ENCODE measurements at places on chromosomes 4 and X.
A peak's percentile ranks its signal among the peaks of the same experiment; 100 is the strongest.

- DNase-seq: no peak
Observed at GRCh38 chr4:119016636-119017035, 119.0 kb upstream of the MYOZ2 start.

DNA sequence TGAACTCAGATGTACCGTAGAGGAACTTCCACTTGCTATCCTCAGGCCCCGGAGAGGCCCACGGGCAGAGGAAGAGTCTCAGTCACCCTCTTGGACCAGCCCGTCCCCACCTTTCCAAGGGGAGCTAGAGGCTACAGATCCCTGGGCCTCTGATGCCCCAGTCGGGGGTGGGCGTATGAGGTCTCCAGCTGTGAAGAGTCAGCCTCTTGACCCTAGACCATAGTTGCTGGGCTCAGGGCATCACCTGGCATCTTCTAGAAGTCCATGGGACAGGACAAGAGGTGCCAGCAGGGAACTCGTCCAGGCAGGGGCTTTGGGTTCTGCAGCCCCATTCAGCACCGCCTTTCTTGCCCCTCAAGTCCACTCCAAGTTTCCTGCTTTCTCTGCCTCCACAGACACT is 11.6 kb downstream of the SASH3 start:
- no peak for DNase-seq

- DNase-seq: no peak
Observed at GRCh38 chrX:15217161-15217560, 52.7 kb downstream of the ASB9 start.

DNA sequence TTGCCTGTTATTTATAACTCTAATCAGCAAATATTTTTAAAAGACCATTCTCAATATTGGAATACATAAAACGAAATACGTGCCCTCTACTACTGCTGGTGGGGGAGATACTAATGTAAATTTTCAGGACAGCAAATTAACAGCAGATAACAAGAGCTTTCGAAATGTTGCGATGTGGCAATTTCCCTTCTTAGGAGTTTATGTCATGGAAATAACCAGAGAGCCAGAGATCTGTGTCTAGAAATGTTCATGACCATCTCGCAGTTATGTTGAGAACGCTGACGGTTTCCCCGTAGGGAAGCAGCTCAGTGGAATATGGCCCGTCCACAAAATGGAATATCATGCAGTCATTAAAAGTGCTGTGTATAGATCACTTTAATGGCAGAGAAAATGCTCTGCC is 238.4 kb upstream of the PSAPL1 start:
- no peak for DNase-seq

DNA sequence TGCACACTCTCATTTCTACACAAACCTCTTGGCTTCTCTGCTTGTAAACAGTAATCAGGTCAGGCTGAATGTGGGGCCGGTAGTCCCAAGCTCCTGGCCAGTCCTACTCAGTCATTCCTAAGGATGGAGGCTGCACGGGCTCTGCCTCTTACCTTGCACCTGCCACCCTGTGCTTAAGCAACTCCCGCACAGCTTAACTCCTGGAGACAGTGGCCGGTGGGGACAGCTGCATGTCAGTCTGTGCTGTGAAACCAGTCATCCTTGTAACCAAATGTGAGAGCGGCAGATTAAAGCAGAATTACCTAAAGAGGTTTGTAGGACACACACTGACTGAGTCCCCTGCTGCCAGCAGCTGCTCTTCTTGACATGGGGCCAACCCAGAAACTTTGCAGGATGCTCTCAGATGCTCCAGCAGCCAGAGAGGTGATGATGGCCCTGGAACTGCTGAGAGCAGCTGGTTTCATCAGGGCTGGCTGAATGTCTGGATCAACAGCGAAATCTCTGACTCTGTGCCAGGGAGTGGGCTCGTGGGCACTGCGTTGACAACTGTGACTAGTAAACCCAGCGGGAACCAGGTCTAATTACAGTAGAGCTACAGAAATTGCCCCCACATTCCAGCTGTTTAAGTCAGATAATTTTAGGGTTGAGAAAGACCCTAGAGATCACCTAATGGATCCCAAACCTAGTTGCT is 123.7 kb downstream of the ANAPC4 start:
- DNase-seq: no peak

- DNase-seq: peak; percentile 67
Observed at GRCh38 chr4:168832763-168833575, 177.1 kb downstream of the CBR4 start.

DNA sequence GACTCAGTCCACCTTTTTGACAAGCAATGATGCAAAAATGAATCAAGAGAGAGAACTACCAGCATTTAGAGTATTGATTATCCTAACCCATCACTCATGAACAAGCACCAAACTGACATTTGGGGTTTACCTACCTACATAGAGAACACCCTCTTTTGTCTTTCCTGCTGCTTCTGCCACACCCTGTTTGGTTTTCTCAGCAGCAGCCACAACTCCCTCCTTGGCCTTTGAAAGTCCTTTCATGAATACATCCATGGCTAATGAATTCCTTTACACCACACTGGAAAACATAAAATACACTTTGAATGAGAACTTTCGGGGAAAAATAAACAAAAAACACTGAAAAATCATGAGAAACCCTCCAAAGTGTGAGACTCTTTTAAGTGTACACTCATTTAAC is 1.5 kb downstream of the SNCA start:
- DNase-seq: no peak

GRCh38 chr4:139676913-139677585 is 11.4 kb downstream of the MGST2 start:
- no peak for DNase-seq

- peak; percentile 19 for DNase-seq
Observed at GRCh38 chr4:157804986-157805385, 367.8 kb downstream of the GASK1B start.

GRCh38 chrX:119667111-119667878 is 25.7 kb downstream of the SEPTIN6 start:
- peak; percentile 22 for DNase-seq

DNA sequence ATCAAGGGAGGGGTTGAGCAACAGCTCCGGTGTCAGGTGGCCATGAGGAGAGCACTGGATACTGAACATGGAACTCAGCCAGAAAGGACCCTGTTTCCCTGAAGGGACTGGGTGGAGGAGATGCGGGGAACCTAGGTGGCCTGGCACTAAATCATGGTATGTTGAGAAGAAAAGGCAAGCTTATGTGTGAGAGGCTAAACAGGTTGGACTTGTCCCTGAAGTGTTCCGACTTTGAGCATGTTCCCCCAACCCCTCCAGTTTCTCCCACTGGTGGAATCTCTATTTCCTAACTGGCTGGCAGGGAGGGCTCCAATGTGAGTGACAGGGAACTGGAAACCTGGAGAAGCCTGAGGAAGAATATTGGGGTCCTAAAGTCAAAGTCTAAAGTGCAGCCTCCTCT is 69.5 kb downstream of the PLAC1 start:
- no peak for DNase-seq

- DNase-seq: peak; percentile 44
Observed at GRCh38 chr4:7655511-7656243, 220.9 kb upstream of the PSAPL1 start.

DNA sequence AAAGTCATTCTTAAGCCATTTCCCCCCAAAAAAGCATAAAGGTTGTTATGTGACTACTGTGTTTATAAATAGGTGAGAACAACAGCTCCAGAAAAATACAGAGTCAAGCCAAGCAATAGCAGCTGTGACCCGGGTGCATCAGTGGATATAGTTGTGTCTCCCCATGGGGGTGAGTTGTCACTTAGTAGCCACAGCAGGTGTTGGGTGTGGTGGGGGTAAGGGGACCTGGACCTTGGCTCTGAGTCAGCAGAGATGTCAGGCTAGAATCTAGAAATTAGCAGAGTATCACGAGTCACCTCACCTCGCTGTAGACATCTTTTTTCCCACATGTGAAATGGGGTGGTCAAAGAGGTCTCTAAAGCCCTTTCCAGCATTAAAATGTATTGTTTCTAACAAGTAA is 42.4 kb downstream of the MOSPD2 start:
- no peak for DNase-seq

DNA sequence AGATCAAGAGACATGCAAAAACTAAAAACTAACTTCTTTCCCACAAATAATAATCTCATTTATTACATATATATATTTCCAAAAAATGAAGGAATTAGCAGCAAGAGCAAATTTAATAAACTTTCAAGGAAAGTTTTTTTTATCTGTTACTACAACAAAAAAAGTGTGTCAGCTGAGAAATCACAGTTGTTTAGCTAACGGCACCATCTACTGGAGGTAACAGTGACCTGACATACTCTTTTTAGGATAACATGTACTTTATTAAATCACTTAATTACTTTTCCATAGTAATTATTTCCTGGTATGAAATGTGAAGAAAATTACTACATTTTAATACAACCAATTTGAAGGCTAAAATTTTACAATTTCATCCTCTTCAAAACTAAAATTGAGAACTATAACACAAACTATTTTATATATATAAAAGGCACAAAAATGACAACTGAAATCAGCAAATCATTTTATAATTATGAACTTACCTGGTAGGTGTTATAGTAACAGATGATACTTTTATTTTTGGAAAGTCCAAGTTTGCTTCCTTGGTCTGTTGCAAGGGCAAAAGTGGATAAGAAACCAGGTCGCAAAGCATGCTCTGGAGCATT is 9.1 kb downstream of the LAMTOR3 start:
- peak; percentile 21 for DNase-seq

GRCh38 chr4:145732001-145732815 is 52.3 kb downstream of the C4orf51 start:
- DNase-seq: no peak

- no peak for DNase-seq
Observed at GRCh38 chr4:143417679-143418403, 81.2 kb downstream of the GAB1 start.

DNA sequence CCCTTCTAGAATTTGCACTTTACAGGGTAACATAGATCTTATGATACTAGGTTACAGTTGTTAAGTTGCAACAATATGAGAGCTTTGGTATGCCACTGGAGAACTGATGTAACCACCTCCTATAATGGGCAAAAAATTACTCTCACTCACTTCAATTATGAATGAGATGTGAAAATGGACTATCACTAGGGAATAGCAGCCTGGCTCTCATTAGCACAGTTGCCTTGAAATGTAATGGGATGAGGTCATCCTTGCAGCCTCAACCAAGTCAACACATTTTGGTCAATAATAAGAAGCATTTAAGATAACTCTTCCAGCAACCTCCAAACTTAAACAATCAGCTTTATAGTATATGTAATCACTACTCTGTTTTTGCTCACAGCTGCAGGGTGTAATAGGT is 69.4 kb downstream of the TBC1D9 start:
- DNase-seq: no peak

- no peak for DNase-seq
Observed at GRCh38 chr4:77236806-77237205, 79.8 kb downstream of the CCNG2 start.

DNA sequence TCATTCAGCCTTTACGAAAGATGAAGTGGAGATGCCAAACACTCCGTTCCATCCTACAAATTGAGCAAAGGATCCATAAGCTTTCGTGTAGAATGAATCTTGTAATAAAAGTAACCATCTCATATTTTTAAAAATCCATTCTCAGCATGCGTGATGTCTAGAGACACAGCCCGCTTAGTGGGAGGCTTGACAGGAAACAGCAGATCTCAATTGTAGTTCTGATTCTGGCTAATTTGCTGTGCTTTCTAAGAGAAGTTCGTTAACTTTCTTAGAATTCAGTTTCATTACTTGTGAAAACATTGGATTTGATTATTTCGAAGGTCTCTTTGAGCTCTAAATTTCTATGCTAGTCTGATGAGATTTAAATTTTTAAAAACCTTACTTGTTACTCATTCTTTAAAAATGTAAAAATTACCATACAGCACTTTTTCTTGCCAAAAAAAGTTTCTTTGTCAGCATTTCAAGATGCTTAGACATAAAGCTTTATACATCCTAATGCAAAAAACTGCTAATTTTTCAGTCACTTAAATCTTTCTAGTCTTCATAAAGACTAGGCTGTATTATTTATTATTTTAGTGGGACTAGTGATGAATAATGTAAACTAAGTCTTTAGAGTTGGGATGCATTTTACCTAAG is 66.9 kb upstream of the NEIL3 start:
- no peak for DNase-seq

- DNase-seq: peak; percentile 14
Observed at GRCh38 chrX:84046403-84046984, 141.5 kb downstream of the RPS6KA6 start.

GRCh38 chr4:74627504-74627903 is 166.8 kb downstream of the BTC start:
- no peak for DNase-seq

DNA sequence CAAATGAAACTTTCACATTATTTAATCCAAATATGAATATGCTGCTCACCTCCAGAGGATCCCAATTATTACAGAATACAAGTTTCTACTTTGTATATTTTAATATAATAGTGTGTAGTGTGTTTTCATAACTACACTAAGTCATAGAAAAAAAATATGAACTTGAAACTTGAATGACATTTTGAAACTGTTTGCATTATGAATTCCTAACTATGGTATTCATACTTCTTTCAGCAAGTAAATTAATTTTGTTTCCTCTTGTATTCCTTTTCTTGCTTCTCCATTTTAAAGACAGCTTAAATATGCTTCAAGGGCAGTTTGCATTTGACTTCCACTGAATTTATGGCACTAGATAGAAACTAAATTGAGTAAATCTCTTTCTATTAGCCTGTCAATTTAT is 177.1 kb downstream of the BMPR1B start:
- no peak for DNase-seq

- DNase-seq: no peak
Observed at GRCh38 chr4:108191269-108191914, 22.7 kb upstream of the LEF1 start.

- DNase-seq: no peak
Observed at GRCh38 chr4:126890994-126891393, 741.8 kb upstream of the INTU start.

- no peak for DNase-seq
Observed at GRCh38 chr4:41714364-41715000, 34.0 kb downstream of the PHOX2B start.

GRCh38 chrX:19743386-19743785 is 144.0 kb downstream of the SH3KBP1 start:
- DNase-seq: no peak

DNA sequence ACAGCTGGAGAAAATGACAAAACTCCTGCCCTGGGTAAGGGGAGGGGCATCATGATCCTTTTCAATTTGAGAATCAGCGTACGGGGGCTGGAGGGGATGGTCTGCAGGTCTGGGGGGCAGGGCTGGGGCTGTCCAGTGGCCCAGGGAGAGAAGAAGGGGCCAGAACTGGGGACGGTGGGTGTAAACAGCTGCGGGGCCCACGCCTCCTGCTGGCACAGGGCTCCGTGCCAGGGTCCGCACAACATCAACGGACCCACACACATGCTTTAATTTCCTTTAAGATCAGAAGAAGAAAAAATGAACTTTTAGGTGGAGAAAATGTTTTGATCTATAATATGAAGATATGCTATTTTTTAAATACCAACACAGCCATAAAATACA is 52.1 kb downstream of the PSAPL1 start:
- DNase-seq: no peak

DNA sequence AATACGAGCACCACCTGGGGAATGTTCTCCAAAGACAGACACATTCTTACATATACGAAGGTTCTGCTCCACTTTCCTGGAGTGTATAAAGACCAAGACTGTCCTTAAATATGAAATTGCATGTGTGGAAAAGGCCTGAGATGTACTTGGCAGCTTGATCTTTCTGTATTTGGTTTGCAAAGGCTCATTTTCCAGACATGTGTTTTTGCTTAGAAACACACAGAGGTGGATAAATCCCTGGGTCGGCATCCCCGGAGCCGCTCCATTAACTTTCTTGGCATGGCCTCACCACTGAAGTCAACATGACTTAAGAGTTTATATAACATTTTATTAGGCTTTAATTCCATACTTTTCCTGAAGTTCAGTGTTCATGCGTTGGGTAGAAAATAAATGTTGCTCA is 239.4 kb downstream of the LDB2 start:
- no peak for DNase-seq

GRCh38 chrX:22800360-22800759 is 199.4 kb upstream of the DDX53 start:
- DNase-seq: no peak
